ENCODE measurements at places on chromosomes 3 and 15.

DNA sequence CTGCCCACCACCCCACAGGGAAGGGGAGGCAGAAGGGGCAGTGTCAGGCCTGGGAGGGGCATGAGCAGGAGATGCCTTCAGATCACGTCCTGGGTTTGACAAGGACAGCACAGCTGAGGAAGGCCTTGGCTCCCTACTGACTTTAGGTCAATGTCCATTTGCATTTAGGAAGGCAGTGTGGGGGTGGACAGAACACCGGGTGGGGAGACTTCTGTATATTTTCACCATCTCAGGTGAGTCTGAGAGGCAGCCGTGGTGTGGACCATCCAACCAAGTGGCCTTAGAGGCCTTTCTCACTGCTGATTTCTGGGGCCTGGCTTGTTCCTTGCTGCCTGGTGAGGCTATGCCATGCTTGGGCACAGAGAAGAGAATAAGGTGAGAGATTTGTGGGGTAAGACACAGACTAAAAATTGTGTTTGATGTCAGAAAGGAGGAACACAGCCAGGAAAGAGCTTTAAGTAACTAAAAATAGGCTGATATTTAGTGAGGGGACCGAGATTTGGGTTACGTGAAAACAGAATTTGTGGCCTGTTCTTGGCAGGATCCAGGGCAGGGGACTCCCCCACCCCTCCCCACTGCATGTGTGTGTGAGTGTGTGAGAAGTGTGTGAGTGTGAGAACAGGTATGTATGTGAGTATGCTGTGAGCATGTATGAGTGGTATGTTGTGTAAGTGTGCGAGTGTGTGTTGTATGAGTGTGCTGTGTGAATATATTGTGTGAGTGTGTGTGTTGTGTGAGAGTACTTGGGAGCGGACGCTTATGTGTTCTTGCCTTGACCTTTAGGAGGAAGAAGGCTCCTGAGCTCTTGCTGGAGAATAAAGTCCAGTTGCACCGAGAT is 11.8 kb upstream of the PLA2G4E start:
- DNase-seq = no peak

DNA sequence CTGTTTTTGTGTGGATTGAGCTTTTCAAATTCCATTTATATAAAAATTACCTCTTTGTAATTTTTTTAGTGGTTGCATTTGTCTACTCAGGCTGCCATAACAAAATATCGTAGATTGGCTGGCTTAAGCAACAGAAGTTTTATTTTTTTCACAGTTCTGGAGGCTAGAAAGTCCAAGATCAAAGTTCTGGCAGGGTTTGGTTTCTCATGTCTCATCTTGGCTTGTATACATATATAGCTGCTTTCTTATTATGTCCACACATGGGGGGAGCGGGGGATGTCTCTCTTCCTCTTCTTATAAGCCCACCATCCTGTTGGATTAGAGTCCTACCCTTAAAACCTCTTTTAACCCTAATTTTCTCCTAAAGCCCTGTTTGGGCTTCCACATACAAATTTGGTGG is 28.5 kb downstream of the MGA start:
- no peak for DNase-seq

GRCh38 chr3:127388427-127388826 is 100.6 kb upstream of the PRR20G start:
- no peak for DNase-seq

DNA sequence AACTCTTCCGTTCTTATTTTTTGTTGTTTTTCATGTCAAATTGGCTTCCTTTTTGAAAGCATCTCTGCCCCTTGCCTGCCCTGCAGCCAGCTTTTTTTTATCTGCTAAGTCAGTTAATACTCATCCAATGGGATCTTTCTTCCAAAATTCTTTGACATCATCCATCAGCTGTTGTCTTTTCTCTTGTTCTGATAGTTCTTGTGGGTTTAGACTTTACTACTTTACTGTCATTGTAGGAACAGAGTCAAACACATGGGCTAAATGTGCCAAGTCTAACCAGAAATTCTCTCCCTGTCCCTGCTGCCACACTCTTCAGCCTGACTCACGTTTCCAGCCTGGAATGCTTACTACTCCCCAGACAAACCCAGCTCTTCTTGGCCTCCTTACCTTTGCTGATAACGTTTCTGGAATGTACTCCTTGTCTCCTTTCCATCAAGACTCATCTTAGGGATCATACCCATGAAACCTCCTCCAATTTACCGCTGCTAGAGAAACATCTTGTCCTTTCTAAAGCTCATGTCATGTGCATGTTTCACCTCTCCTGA is 10.7 kb upstream of the VPS8 start:
- DNase-seq = no peak

DNA sequence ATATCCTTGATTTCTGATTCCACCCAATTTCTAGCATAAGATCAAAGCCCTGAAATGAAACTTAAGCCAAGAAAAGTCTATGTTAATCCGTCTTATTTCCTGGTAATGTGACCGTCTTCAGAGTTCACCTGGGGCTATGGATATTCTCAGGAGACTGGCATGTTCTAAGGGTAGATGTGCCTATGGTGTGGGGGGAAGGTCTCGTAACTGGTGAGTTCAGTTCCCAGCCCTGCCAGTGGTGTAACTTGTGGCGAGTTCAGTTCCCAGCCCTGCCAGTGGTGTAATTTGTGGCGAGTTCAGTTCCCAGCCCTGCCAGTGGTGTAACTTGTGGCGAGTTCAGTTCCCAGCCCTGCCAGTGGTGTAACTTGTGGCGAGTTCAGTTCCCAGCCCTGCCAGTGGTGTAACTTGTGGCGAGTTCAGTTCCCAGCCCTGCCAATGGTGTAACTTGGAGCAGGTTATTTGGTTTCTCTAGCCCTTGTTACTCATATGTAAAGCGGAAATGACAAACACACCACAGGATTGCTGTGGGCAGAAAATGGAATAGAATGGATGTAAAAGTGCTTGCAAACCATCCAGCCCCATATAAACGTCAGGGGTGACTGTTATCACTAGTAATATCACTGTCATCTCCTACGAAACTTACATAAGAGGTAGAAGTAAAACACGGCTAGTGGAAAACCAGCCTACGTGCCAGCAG is 30.4 kb downstream of the SLC51A start:
- DNase-seq = no peak

GRCh38 chr3:195849322-195850074 is 37.8 kb upstream of the MUC4 start:
- DNase-seq = peak; percentile 66

DNA sequence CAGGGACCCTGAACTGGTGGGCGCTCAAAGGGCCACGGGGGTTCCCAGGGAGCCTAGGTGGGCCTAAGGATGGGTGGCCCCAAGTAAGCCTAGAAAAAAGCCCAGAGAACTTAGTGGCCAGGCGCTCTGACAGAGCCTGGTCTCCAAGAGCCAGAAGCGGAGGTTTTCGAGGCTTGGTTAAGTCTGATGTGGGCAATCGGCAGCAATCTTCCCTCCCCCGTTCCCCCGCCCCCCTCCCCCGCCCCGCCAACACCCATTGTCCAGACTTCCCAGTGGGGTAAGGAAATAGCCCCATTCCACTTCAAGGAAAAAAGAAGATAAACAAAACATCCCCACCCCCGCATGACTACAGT is 6.7 kb downstream of the EOMES start:
- no peak for DNase-seq

DNA sequence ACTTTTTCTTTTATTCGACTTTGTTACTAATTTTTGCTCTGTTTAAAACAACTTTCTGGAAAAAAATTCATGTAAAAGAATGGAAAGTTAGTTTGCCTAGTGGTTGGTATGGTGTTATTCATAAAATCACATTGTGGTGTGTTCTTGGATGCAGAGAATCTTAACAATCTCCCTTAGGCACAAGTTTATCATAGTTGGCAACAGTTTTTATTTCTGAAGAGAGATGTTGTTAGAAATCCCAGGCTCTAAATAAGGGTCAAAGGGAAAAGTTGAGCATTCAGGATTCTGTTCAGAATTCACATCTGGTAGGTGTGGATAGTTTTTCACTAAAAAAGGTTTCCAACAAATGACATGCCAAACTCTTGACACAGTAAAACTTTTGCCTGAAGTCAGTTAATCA is 6.4 kb downstream of the DUT start:
- DNase-seq = no peak

- DNase-seq = no peak
Observed at GRCh38 chr3:145017959-145018358, 1046.3 kb downstream of the DIPK2A start.

- no peak for DNase-seq
Observed at GRCh38 chr3:10397879-10398278, 77.0 kb upstream of the SEC13 start.

DNA sequence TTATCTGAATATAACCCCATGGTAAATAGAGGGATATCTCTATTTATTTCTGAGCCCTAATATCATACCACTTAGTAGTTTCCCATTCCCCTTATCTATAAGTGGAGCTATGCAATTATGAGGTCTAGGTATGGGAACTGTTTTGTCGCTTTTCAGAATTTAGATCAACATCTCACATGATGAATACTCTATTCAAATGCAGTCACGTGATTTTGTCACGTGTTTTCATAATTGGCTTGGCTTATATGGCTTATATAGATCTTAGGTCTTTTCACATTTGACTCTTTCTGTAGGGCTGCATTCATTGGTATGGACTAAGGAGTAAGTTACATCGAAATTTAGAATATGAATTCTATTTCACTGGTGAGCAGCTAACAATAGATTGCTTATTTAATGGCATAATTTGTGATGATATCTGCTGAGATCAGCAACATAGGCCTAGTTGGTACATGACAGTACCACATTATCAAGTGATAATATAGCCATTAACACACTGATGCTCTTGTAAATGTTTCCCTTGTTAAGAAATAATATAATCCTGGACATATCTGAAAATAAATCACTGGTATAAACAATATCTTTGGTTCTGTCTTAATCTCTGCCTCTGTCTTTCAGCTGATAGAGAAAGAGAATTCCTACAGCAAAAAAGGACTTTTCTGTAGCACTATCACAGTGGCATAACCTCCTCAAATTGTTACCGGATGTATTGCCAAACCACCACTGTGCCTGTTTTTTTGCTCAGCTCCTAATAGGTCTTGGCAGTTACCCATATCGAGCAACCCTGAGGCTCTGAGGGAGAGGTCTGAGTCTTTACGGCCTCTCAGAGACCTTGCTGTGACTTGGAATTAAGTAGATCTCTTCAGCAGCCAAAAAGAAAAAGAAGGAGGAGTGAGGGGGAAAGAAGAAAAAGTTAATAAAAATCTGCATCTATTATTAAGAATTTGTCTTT is 357.1 kb downstream of the ZPLD1 start:
- no peak for DNase-seq

GRCh38 chr3:8369638-8370037 is 132.0 kb upstream of the LMCD1 start:
- no peak for DNase-seq

DNA sequence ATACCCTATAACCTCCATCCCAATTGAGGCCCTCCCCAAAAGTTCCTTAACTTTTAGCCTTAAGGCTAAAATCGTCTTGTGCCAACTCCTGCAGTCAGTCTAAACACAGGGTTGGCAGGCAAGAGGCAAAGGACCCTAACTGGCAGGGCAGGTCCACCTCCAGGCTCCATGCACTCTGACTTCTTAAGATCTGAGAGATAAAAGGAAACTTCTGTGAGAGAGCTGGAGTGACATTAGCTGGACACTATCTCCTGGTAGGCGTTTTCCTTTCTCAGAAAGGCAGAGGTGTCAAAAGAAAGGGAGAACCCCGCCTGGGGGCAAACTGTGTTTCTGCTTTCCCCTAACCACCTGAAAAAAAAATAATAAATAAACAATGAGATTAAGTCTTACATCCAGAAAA is 3.6 kb downstream of the CHSY1 start:
- no peak for DNase-seq

- DNase-seq = no peak
Observed at GRCh38 chr3:43159876-43160255, 54.0 kb upstream of the POMGNT2 start.

DNA sequence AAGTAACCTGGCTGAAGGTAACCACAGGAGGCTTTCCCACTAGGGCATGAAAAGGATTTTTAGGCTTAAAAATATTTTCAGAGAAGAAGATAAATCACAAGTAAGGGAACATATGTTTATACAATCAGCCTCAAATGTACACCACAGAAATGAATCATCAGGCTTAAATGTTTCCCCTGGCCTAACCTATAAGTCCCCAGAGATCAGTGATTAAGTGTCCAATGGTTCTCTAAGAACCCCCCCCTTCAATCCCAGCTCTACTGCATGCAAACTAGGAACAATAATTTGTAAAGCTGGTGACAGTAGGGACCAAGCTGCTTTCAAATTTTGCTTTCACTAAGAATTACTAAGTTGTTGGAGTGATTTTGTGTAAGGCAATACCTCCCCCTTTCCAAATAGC is 431.6 kb upstream of the LMCD1 start:
- DNase-seq = no peak

- DNase-seq = no peak
Observed at GRCh38 chr3:82044930-82045705, 283.7 kb upstream of the GBE1 start.

DNA sequence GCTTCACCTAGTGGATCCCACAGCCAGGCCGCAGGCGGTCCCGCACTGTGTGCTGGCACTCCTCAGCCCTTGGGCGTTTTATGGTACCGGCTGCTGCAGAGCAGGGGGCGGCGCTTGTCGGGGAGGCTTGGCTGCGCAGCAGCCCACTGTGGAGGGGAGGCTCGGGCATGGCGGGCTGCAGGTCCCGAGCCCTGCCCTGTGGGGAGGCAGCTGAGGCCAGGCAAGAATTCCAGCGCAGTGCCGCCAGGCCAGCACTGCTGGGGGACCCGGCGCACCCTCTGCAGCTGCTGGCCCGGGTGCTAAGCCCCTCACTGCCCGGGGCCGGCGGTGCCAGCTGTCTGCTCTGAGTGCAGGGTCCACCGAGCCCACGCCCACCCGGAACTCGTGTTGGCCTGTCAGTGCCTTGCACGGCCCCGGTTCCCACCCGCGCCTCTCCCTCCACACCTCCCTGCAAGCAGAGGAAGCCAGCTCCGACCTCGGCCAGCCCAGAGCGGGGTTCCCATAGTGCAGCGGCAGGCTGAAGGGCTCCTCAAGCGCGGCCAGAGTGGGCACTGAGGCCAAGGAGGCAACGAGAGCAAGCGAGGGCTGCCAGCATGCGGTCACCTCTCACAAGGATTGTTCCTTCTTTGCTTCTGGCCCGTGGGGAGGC is 435.0 kb upstream of the ATP10A start:
- no peak for DNase-seq

- no peak for DNase-seq
Observed at GRCh38 chr3:30140356-30141075, 465.9 kb upstream of the TGFBR2 start.

DNA sequence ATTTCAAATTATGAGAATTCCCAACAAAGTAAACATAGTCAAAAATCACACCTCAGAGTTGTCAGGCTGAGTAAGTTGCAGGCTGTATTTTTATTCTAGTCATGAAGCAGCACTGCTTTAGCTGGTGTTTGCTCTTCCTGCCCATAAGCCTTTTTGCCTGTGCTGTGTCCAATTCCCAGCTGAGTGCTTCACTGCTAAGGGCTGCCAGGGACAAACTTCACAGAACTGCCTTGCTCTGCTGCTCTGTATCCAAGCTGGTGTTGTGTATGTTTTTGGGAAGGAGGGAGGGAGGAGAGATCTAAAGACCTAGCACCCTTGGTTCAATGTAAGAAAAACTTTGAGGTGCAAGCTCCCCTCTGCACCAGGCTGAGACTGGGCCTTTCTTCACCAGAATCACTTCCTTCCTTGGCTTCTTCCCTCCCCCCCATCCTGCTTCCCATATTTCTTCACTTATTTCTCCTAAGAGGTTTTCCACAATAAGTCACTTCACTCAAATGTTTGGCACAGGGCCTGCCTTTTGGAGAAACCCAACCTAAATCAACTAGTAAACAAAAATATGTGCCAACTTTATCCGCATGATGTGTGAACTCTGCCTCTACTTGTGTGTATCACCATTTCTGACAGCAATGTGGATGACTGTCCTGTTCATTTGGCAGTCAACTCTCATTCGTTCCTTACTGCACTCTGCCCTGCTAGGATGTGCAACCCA is 156.1 kb downstream of the TBL1XR1 start:
- DNase-seq = no peak
